Glomerular endothelial cell (primary cell): ENCODE measurements at places on chromosomes 5 and 9.

GRCh38 chr9:37198831-37199230, 78.5 kb downstream of the ZCCHC7 start:
- no peak for DNase-seq

DNA sequence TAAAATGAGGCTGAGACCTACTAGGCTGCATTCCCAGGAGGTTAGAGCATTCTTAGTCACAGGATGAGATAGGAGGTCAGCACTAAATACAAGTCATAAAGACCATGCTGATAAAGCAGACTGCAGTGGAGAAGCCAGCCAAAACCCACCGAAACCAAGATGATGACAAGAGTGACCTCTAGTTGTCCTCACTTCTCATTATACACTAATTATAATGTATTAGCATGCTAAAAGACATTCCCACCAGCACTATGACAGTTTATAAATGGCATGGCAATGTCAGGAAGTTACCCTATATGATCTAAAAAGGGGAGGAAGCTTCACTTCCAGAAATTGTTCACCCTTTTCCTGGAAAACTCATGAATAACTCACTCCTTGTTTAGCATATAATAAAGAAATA, 88.6 kb downstream of the PLPPR1 start:
- peak; percentile 57 for DNase-seq

- no peak for DNase-seq
These were observed 121.8 kb downstream of the XRCC4 start for GRCh38 chr5:83199126-83199525.

DNA sequence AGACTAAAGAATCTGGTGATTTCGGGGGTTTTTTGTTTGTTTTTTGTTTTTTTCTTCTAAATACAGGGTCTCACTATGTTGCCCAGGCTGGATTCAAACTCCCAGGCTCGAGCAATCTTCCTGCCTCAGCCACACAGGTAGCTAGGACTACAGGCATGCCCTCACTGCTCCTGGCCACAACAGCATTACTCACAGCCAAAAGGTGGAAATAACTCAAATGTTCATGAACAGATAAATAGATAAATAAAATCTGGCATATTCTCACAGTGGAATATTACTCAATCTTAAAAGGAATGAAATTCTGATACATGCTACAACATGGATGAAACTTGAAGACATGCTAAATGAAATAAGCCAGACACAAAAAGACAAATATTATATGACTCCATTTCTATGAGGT, 19.8 kb upstream of the RAD23B start:
- DNase-seq, result no peak

DNA sequence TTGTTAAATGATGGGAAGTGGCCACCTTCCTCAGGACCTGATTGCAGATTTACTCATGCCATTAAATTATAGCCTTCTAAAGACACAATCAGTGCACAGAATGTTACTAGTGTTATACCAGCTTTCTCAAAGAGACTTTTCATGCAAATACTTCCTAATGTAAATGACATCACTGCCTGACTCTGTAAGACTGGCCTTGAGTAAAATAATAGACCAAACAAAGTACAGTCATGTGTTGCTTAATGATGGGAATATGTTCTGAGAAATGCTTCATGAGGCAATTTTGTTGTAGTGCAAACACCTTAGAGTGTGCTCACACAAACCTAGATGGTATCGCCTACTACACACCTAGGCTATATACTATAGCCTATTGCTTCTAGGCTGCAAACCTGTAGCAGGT, 17.0 kb upstream of the C1QTNF3 start:
- DNase-seq, result no peak

- no peak for DNase-seq
These were observed 52.5 kb downstream of the UIMC1 start for GRCh38 chr5:176954050-176954449.

DNA sequence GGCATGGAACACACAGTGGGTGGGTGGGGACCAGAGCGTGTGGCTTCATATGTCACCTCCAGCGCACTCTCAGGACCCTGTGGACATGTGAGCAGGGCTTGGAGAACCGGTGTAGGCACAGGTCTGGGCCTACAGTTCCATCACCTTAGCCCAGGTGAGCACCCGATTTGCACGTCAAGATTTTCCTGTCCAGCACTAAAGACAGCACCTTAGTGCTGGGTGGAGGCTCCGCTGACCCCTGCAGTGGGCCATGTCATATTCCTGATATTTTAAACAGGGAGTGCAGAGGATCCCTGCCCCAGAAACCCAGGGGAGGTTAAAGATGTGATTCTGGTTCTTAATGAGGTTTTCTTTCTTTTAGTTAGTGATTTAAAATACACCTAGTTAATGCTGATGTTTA, 356.0 kb upstream of the IRX4 start:
- DNase-seq, result no peak

DNA sequence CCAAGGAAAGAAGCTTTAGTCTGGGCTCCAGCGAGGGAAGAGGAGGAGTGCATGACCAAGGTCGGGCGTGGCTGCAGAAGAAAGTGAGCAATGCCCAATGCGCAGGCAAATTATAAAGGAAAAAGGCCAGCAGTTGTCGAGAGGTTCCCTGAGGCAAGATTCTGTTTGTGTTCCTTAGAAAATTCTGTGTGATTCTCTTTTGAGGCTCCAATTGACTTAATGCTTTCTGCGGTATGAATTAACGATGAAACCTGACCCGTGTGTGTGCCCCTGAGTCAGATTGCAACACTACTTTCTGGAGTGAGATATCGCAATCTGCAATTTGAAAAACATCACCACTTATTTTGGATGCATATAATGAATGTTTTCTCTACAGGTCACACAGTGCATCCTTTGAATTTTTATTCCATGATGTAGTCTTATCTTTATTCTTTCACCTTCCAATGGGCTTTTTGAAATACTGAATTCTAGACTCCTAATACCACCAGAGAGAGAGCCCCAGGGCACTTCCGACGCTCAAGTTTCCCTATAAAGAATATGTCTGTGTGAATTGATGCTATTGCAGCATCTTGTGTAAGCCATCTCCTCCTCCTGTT, 117.9 kb upstream of the IL6ST start:
- no peak for DNase-seq

GRCh38 chr9:134784577-134785305, 95.9 kb upstream of the FCN2 start:
- no peak for DNase-seq

- no peak for DNase-seq
These were observed 908.6 kb upstream of the EDIL3 start for GRCh38 chr5:85293145-85293785.

- no peak for DNase-seq
These were observed 111.7 kb downstream of the KCNN2 start for GRCh38 chr5:114473541-114473940.

DNA sequence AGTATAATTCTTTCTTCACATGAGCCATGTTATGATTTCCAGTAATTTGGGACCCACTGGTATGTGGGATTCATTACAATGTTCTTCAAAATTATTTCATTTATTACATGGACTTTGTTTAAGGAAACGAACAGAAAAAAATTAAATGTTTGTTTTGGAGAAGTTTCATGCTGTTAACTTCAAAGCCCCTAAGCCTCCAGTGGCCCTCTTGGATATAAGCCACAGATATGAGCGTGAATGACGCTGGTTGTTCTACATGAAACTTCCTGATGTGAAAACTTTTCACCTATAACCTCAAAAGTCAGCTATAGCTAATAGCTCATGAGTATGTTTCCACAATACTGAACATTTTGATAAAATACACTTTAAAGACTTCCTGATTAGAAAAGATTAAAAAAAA, 334.2 kb downstream of the PDE4D start:
- DNase-seq, result peak; percentile 63

GRCh38 chr5:159899067-159900049, 16.9 kb upstream of the ADRA1B start:
- DNase-seq, result no peak

- no peak for DNase-seq
These were observed 16.0 kb downstream of the FAM174A start for GRCh38 chr5:100551183-100551582.

- no peak for DNase-seq
These were observed at the start of gene WNT8A for GRCh38 chr5:138083702-138084101. TSS of gene WNT8A (plus strand) at chr5:138084033. CDS start at chr5:138084128, 95 bp downstream.

DNA sequence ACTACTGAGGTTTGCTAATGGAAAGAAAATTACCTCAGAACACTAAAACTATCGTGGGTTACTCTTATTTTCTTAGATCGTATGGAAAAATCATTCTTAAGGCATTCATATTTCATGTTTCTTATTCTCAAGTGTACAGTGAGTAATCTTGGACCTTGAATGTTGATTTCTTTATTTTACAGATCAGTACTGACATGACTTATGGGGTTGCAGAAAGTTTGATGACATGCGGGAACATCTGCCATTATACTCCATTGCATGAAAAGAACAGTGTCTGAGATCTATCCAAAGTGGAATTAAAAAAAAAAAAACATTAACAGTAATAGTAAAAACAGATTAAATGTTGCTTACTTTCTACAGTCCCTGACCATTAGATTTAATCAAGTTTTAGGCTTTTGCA, 1290.2 kb upstream of the WWC1 start:
- no peak for DNase-seq

DNA sequence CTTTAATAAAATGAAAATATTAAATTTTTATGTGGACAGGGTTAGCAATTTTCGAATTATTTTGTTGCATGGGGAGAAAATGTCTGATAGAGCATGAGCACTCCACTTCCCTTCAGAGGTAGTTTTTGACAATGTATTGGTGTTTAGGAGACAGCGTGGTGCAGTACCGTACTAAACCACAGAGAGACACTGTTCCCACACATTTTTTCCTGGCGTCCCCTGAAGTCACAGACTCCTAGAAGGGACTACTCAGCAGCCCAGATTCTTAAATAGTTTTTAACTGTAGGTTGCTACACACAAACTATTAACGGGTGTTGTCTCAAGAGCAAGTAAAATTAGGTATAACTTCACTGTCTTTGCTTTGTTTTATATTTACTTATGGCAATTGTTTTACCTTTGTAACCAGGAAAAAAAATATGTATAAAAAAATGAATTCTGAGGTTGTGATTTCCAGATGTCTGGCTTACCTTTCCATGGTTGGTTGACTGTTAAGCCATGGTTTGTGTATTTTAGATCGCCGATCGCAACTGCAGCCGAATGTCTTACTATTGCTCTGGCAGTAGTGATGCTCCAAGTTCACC, 171.2 kb downstream of the DOCK8 start:
- peak; percentile 25 for DNase-seq

GRCh38 chr5:9549941-9550340, 4.1 kb upstream of the SEMA5A start:
- no peak for DNase-seq

DNA sequence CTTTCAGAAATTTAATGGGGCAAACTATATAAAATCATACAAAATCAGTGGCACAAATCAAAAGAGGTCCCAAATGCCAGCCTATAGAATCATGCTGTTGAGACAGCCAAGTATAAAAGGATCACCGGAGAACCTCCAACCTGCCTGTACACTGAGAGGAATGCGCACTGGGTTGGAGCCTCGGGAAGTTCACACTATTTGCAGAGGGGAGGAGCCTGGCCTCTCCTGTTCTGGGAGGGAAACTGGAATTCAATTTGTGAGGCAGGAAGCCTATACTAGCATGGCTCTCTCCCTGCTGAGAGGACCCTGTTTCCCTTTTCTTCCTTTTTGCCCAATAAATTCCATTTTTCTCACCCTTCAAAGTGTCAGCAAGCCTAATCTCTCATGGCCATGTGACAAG, 406.0 kb downstream of the HINT1 start:
- DNase-seq, result no peak

GRCh38 chr9:4936277-4936676, 48.8 kb upstream of the JAK2 start:
- no peak for DNase-seq

- no peak for DNase-seq
These were observed 15.1 kb downstream of the LPAR1 start for GRCh38 chr9:111023128-111023527.

- no peak for DNase-seq
These were observed 130.7 kb upstream of the NTRK2 start for GRCh38 chr9:84538879-84539278.

DNA sequence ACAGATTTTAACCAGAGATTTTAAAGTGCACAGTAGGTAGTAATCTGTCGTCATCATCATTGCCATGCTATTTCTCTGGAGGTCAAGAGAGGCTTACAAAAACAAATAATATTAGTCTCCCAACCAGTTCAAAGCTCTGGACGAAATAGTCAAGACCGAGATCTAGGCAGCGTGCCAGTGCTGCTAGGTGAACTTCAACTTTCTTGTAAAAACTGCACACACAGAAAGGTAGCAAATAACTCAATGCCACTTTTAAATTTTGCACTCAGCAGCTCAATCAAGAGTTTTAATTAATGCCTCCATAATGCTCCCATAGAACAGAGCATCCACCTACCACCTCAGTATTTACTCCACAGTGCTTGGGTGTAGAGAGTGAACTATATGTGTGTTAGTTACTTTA, 656.8 kb downstream of the IRX1 start:
- DNase-seq, result no peak

DNA sequence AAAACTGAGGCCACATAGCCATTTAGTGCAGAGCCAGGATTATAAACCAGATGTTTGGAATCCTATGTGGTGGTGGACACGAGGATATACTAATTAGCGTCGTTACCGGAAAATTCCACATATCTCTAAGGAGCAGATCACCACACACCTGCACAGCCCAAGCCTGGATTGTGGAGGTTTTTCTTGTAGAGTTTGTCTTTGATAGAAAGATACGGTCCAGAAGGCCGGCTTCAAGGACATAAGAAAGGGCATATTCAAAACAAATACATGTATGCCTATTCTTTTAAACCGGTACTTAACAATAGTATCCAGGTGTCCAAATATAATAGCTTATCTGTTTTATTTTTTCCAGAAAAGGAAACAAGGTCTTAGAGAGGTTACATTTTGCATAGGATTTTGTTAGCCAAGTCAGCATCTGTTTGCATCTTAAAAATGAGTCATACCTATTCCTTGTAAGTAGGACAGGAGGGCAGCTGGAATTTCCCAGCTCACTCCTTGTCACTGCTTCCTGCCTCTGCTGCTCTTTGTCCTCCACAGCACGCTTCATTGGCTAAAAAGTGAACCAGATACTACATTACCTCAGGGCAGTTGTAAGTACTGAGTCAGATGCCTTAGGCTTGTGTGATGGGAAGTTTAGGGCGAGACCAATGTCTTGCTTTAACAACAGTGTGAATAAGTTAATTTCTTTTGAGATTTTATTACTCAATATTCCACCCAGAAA, 3.6 kb downstream of the TMC1 start:
- DNase-seq, result peak; percentile 98

DNA sequence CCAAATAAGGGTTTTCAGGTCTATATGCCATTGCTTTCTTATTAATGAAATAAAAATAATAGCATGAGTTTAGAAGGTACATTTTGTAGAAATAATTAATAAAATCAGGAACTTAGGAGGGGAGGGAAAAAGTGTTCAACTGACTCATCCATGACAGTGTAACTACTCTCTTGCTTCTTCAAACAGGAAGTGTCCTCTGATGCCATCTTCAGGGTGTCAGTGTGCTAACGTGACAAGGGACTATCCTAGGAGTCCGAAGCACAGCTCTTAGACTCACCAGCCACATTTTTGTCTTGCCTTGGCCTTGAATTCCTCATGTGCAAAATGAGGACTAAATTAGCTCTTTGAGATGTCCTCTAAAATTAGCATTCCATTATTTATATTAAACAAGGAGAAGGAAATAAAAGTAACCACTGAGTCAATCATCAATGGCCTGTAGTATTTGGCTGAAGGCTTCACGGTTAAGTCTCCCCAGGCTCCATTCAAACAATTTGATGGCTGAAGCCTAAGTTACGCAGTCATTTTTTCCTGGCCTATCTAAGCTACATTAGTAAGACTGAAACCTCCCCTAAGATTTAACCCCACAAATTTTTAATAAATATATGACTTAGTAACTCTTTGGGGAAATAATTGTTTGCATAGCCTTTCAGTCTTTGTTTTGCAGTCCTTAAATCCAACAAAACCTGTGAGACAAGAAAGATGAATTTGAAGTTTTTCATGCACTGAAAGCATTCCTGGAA, 151.1 kb downstream of the ARL15 start:
- no peak for DNase-seq

GRCh38 chr5:52356311-52356918, 431.3 kb upstream of the ITGA1 start:
- no peak for DNase-seq
